Naive thymus-derived CD8-positive, alpha-beta T cell (primary cell): ENCODE measurements at places on chromosomes 13 and 19. TPM values are rescaled to one million over a fixed set of nuclear protein-coding genes. Genes with fewer than 3 reads are reported as not detected.

- no peak for DNase-seq
Measured at GRCh38 chr13:25180775-25181537, 8.9 kb upstream of the AMER2 start.

GRCh38 chr19:38012944-38013343, 105.9 kb downstream of the SIPA1L3 start:
- DNase-seq, result no peak

The RNF225 gene
- 1.2 TPM for total RNA-seq

- DNase-seq, result no peak
Measured at GRCh38 chr19:28633319-28634018, 579.5 kb downstream of the UQCRFS1 start.

DNA sequence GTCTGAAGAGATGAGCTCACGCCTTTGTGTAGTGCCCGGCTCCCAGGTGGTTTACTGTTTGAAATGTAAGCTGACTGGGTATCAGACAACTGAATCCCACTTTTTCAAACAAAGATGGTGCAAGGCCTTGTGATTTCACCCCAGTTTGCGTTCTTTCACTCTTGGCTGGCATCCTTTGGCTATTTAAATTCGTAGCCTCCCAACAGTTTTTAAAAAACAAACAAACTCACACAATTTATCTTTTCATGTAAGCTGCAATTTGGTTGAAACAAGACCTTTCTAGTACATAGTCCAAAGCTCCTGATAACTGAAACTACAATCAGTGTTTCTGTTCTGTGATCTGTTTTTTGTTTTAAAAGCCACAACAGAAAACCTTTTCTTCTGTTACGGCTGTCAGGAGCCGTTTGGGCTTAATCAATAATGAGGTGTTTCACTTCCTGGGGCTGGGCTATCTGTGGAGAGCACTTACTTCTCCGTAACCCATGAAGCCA, 65.1 kb upstream of the NPAS1 start:
- no peak for DNase-seq

- no peak for DNase-seq
Measured at GRCh38 chr13:73623281-73623680, 510.9 kb downstream of the KLF12 start.

The KMT2B gene
- total RNA-seq, result 79.2 TPM
